Amniotic stem cell (primary cell): ENCODE measurements at places on chromosomes 7 and 10.

GRCh38 chr10:125567529-125567928 lies 115.4 kb downstream of the TEX36 start:
- DNase-seq: no peak

- DNase-seq: no peak
Observed at GRCh38 chr10:70668454-70668970, 3.8 kb upstream of the ADAMTS14 start.

DNA sequence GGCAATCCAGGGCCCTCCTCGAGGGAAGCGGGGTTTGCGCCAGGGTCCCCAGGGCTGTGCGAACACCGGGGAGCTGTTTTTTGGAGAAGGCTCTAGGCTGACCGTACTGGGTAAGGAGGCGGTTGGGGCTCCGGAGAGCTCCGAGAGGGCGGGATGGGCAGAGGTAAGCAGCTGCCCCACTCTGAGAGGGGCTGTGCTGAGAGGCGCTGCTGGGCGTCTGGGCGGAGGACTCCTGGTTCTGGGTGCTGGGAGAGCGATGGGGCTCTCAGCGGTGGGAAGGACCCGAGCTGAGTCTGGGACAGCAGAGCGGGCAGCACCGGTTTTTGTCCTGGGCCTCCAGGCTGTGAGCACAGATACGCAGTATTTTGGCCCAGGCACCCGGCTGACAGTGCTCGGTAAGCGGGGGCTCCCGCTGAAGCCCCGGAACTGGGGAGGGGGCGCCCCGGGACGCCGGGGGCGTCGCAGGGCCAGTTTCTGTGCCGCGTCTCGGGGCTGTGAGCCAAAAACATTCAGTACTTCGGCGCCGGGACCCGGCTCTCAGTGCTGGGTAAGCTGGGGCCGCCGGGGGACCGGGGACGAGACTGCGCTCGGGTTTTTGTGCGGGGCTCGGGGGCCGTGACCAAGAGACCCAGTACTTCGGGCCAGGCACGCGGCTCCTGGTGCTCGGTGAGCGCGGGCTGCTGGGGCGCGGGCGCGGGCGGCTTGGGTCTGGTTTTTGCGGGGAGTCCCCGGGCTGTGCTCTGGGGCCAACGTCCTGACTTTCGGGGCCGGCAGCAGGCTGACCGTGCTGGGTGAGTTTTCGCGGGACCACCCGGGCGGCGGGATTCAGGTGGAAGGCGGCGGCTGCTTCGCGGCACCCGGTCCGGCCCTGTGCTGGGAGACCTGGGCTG lies 26.0 kb downstream of the PRSS2 start:
- DNase-seq: no peak

GRCh38 chr7:152355474-152356057 lies 80.2 kb downstream of the KMT2C start:
- no peak for DNase-seq

DNA sequence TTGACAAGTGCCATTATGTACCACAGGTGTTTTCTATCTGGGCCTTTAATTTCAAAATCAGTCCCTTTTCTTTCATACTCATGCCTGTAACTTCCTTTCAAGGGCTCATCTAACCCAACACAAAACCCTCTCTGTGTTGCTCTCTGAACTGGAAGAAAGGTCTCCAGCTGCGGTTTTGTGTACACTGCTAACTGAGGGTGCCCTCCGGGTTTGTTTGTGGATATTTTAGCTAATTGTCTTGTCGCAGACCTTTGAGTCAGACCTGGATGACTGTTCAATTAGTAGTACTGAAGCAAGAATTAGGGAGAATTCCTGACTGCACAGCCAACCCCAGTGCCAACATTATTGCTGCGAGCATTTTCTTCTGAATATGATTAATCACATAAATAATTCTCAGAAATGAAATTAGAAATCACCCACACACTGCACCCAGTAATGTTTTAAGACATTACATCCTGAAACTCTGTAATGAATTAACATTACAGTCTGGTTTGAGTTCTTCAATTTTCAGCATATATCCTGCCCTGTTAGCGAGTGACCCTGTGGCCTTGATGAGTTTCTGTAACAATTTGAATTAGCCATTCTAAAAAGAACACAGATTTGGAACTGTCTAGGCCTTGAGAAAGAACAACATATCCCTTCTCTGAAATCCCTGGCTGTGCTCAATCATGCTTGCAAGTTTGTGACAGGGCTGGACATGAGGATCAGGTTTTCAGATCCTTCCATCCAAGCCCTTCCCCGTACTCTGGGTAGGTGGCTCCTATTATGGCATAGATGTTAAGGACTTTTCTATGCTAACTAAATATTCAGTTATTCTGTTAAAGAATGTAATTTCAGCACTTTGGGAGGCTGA lies 460.1 kb downstream of the PLXDC2 start:
- DNase-seq: no peak

GRCh38 chr10:106355450-106355849 lies 809.1 kb downstream of the SORCS1 start:
- DNase-seq: no peak
